ENCODE measurements at places on chromosomes 6 and 20. TPM values are rescaled to one million over a fixed set of nuclear protein-coding genes. Genes with fewer than 3 reads are reported as not detected.

DNA sequence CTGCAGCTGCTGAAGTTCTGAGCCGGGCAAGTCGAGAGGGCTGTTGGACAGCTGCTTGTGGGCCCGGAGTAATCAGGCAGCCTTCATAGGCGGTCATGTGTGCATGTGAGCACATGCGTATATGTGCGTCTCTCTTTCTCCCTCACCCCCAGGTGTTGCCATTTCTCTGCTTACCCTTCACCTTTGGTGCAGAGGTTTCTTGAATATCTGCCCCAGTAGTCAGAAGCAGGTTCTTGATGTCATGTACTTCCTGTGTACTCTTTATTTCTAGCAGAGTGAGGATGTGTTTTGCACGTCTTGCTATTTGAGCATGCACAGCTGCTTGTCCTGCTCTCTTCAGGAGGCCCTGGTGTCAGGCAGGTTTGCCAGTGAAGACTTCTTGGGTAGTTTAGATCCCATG lies 21.2 kb upstream of the MAPK13 start:
- peaks cover 4% of the 10 kb centered on the region for H3K36me3 ChIP-seq
- H3K4me1 ChIP-seq: peaks cover 9% of the 10 kb centered on the region
- H3K27ac ChIP-seq: no peak overlapping the region
- no peak overlapping the region for H3K4me3 ChIP-seq
- no peak for DNase-seq

DNA sequence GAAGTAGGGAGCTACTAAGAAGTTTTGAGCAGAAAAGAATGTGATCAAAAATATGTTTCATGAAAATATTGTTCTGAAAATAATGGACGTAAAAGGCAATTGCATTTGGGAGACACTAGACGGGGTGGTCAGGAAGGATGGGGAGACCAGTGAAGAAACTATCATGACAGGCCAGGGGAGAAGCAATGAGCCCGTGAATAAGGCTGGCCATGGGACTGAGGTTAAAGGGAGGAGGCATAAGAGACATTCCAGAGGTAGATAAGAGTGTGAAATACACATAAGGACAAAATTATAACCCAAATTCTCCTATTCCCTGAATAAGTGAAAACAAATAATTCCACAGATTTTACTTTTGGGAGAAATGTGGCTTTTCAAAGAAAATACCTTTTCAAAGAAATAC lies 51.7 kb downstream of the MARCKS start:
- no peak overlapping the region for H3K27ac ChIP-seq
- H3K36me3 ChIP-seq: no peaks in the 10 kb centered on the region
- no peaks in the 10 kb centered on the region for H3K27me3 ChIP-seq
- no peak for DNase-seq
- H3K4me3 ChIP-seq: no peak overlapping the region
- H3K4me1 ChIP-seq: no peaks in the 10 kb centered on the region

GRCh38 chr6:4055420-4056041 lies 23.4 kb downstream of the FAM217A start:
- no peaks in the 10 kb centered on the region for H3K36me3 ChIP-seq
- H3K4me1 ChIP-seq: peaks cover 4% of the 10 kb centered on the region
- peak overlapping the region; percentile 71 for H3K27ac ChIP-seq
- no peak overlapping the region for H3K4me3 ChIP-seq

GRCh38 chr6:13268913-13269518 lies 59.3 kb downstream of the TBC1D7 start:
- no peaks in the 10 kb centered on the region for H3K36me3 ChIP-seq
- no peak for DNase-seq
- no peaks in the 10 kb centered on the region for H3K4me1 ChIP-seq
- H3K4me3 ChIP-seq: no peak overlapping the region

The RNF217 gene
- 14.0 TPM for total RNA-seq

DNA sequence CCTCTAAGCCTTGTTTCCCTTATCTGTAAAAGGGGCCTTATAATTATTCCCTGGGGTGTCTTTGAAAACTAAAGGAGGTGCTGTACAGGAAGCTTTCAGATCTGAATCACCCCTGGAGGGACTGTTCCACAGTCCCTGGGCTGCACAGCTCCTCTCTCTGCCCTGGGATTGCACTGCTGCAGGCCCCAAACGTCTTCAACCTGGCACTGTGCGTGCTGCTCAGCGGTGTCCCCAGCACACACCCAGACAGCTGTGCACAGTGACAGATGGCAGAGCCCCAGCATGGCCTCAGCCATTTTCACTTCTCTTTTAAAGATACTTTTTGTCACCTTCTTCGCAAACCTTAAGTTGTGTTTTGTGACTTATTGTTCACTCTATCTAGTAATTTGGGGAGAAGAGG lies 50.7 kb upstream of the INSM1 start:
- no peaks in the 10 kb centered on the region for H3K36me3 ChIP-seq
- H3K27ac ChIP-seq: peak overlapping the region; percentile 34
- H3K27me3 ChIP-seq: no peaks in the 10 kb centered on the region
- no peaks in the 10 kb centered on the region for H3K4me1 ChIP-seq
- H3K4me3 ChIP-seq: no peak overlapping the region

The NQO2 gene
- total RNA-seq: 94.5 TPM

- no peak for DNase-seq
- no peaks in the 10 kb centered on the region for H3K27me3 ChIP-seq
- no peak overlapping the region for H3K4me3 ChIP-seq
- no peaks in the 10 kb centered on the region for H3K36me3 ChIP-seq
- no peaks in the 10 kb centered on the region for H3K4me1 ChIP-seq
Measured at GRCh38 chr6:82118150-82118562, 129.4 kb downstream of the IBTK start.

The ALDH8A1 gene
- total RNA-seq: 2.1 TPM

All from gastrocnemius medialis (tissue), 4 donors.